Right renal pelvis (tissue), 4 donors: ENCODE measurements at places on chromosomes 7 and 10. TPM values are rescaled to one million over a fixed set of nuclear protein-coding genes. Genes with fewer than 3 reads are reported as not detected.

Gene CPED1
- 44.1 TPM for polyA plus RNA-seq

Gene TMEM176B
- polyA plus RNA-seq = 79.9 TPM

Gene HMX3
- not detected for polyA plus RNA-seq

Gene TRPV6
- 9.1 TPM for polyA plus RNA-seq

Gene PTF1A
- polyA plus RNA-seq = not detected

Gene CYP3A7
- 0.35 TPM for polyA plus RNA-seq

Gene NEURL1
- 1.2 TPM for polyA plus RNA-seq
